ENCODE measurements at places on chromosomes 6 and 20.

- DNase-seq: no peak
These were observed 19.3 kb upstream of the SCML4 start for GRCh38 chr6:107843400-107843799.

DNA sequence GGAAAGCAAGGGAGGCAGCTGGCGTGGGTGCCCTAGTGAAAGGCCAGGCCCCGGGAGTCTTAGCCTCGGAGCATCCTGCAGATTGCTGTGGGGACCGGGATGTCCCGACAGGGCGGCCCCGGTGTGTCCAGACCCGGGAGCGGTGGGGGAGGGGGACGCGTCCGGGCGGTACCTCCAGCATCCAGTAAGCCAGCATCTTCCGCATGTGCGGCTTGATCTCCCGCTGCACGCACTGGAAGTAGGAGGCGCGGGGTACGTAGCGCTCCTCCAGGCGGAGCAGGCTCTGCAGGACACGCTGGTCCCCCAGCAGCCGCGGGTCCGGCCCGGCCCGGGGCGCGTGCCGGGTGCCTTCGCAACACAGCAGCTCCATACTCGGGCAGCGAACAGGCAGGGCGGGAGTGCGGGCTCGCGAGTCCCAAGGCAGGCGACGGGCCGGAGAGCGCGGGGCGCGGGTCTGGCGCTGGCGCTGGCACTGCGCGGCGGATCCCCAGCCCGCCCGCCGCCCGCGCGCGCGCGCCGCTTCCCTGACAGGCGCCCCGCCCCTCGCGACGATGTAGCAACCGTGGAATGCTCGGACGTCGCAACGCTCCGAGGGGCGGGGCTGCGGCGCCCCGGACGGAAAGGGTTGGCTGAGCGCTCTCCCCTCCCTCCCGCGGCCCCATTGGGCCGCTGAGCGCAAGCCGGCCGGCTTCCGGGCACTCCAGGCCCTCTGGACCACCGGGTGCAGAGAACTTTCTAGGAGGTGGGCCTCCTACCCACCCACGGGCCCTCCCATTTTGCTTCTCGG lies at the start of gene CCND3:
Gene CCND3 (minus strand): TSS at position 529 of the 787 bp plus-strand sequence. CDS start 159 bp downstream, at position 370.
- DNase-seq: peak; percentile 50

DNA sequence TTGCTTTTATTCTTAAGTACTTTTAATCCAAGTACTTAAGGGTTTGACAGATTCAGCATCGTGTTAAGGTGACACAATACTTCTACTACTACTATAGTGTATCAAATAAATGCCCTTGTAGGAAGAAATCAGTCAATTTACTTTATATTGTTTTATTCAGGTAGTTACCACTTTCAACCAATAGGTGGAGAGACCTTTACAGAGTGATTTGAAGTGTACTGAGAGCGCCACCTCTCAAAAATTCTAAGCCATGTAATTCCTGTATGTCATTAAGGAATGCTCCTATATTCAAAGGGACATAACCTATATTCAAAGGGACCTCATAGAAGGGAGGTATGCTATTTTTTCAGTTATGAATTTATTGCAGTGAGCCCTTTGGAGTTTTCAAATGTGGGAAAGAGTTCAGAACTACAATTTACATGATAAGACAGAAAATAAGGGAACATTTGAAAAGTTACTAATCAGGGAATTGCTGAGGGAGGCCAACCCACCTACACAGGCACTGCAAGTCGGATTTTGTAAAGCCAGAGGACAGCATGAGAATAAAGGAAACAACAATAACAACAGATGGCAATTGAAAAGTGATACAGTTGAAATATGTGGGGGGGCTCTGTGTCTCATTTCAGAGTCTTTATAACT lies 955.6 kb downstream of the TBC1D32 start:
- no peak for DNase-seq

- no peak for DNase-seq
These were observed 245.8 kb upstream of the RAB32 start for GRCh38 chr6:146297815-146298214.

DNA sequence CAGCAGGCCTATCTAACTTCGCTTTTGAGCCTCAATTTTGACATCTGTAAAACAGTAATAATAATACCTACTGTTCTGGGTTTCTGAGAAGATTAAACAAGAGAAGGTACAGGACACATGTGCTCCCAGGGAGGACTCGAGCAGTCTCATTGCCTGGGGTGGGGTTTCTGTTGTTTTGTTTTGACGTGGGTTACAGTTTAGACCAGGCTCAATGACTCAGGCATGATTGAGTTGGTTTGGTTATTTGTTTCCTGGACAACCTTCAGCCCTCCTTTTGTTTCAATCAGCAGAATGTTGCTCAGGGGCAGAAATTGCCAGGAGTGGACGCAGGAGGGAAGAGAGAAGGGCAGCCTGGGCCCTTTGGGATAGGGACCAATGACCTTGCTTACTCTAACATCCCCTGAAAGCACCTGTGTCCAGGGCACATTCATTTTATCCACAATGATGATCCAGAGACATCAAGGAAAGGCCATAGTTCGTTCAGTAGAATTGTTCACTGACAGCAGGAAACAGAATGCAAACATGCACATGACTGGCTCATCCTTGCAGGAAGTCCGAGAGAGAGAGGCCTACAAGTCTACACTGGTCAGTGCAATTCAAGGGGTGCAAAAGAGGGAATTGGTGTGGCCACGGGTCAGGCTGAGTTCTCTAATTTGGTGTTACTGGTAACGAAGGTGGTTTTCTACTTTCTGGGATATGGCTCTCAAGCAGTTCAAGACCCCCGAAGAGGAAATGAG lies 74.5 kb upstream of the MRPS10 start:
- DNase-seq: no peak

DNA sequence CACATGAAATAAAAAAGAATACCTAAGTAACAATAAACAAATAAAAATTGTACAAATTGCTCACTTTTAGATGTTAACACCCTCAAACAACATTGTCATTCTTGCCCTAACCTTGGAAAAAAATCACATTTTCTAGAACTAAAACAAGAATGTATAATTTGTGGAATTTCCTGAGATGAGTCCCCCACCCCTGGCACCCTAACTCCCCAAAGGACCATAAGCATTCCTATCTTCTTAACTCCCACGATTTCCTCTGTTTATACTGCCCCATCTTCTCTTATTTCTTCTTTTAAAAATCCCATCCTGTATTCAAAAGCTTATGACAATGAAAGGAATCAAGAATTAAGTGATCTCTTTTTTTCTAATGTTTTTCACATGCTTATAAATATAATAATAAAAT lies 70.9 kb downstream of the IBTK start:
- DNase-seq: no peak

DNA sequence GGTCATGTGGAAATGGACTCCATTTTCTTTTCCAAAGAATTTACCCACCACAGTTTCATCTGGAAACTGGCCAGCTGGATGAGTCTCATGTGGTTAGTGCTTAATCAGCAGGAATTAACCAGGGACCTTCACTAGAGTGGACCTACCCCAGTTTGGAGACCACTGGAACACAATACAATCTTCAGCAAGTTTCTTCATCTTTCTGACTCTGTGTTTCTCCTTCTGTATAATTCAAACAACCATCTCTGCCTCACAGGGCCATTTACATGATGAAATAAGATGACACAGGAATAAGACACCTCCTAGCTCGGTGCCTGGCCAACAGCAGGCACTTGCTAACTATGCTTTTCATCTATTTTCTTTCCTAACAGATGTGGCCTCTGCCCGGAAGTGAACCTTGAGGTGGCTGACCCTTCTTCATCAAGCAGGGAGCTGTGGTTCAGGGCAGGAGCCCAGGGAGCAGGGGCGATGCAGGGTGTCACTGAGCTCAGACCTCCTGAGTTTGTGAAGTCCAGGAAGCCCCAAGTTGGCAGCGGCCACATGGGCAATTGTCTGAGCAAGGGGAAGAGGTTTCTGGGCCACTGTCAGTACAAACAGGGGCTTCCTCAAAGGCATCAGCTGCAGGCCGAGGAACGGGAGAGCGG lies 98.8 kb downstream of the SOD2 start:
- DNase-seq: no peak

DNA sequence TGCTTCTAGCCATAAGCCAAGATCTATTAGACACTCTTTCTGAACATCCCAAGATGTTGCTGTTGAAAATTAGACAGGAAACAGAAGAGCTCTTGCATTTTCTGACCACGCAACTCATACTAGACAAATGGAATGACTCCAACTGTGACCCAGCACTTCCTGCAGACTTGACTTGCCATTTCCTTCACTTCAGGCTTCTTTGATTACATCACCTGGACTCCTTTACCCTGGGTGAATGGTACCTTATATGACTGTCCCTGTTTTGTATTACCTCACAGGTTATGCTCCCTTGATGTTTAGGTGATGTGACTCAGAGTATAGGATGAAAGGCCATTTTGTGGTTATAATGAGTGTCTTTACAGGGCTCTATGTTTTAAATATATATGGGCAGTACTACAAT lies 236.1 kb downstream of the BMP2 start:
- DNase-seq: no peak

- DNase-seq: no peak
These were observed 191.8 kb upstream of the MAN1A1 start for GRCh38 chr6:119541132-119541905.

GRCh38 chr20:57693670-57694329 lies 16.0 kb downstream of the PMEPA1 start:
- no peak for DNase-seq

- no peak for DNase-seq
These were observed 233.9 kb upstream of the ZNF217 start for GRCh38 chr20:53827292-53828087.

DNA sequence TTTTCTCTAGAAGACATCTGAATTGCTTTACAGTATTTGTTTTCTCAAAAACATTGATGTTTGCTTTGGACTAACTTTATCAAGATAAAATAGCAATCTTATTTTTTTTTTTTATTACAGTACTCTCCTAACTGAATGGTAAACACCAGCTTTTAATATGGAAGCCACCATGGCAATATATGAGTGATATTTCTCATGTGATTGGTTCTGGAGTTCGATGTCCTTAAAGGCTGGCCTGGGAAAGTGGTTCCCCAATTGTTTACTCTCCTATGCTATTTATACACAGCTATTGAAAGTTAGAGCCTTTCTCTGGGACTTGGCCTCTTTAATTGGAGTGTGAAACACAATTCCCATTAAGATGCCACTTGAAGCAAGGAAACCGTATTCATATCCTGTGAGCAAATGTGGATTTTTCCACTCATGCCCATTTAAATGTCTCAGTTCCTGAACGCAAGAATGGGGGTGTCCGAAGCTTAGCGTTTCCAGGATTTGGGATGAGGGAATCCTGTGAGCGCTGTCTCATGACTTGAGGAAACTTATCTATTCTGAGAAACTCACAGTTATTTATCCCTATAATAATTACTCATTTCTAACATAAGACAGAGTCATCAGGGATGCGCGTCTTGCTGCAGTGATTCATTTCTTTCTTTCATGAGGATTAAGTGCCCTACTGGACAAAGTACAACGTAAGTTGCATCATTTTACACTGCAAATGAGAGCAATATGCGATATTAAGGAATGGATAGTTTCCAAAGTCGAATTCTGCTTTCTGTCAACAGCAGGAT lies 143.3 kb upstream of the PREP start:
- no peak for DNase-seq

DNA sequence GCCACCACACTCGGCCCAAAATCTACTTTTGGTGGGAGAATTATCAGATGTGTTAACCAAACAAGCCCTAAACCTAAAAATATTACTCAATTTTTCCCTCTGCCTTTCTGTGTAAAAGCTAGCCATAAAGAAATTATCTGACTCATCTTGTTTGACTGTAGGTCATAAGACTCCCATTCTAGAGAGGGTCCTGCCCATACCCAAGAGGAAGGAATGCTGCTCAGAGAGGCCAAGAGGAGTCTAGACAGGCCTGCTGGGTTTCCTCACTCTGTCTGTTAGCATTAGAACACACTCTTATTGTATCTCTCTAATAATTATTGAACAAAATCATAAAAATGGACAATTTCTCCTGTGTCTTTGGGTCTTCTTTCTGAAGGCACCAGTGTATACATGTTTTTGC lies 26.1 kb downstream of the C6orf141 start:
- DNase-seq: no peak

GRCh38 chr20:17681726-17682102 lies 328 bp downstream of the RRBP1 start:
- DNase-seq: no peak

- DNase-seq: no peak
These were observed 375.1 kb downstream of the HACE1 start for GRCh38 chr6:104484626-104485025.

GRCh38 chr6:79070206-79070825 lies 7.7 kb downstream of the PHIP start:
- DNase-seq: no peak

DNA sequence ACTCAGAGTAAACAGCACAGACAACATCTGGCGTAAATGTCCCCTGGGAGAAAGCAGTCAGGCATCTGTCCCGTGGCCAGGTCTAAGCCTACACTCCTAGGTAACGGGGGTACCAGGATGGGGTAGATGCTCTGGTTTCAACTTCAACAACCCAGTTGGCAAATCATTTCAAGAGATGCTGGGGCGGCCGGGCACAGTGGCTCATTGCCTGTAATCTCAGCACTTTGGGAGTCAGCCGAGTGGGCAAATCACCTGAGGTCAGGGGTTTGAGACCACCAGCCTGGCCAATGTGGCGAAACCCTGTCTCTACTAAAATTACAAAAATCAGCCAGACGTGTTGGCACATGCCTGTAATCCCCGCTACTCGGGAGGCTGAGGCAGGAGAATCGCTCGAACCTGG lies 12.3 kb downstream of the PREX1 start:
- no peak for DNase-seq

- DNase-seq: no peak
These were observed 70.0 kb downstream of the PTPN1 start for GRCh38 chr20:50580016-50580747.

- DNase-seq: no peak
These were observed 140.8 kb downstream of the BTBD9 start for GRCh38 chr6:38498805-38499445.

GRCh38 chr20:46851746-46852145 lies 42.9 kb upstream of the EYA2 start:
- DNase-seq: no peak

DNA sequence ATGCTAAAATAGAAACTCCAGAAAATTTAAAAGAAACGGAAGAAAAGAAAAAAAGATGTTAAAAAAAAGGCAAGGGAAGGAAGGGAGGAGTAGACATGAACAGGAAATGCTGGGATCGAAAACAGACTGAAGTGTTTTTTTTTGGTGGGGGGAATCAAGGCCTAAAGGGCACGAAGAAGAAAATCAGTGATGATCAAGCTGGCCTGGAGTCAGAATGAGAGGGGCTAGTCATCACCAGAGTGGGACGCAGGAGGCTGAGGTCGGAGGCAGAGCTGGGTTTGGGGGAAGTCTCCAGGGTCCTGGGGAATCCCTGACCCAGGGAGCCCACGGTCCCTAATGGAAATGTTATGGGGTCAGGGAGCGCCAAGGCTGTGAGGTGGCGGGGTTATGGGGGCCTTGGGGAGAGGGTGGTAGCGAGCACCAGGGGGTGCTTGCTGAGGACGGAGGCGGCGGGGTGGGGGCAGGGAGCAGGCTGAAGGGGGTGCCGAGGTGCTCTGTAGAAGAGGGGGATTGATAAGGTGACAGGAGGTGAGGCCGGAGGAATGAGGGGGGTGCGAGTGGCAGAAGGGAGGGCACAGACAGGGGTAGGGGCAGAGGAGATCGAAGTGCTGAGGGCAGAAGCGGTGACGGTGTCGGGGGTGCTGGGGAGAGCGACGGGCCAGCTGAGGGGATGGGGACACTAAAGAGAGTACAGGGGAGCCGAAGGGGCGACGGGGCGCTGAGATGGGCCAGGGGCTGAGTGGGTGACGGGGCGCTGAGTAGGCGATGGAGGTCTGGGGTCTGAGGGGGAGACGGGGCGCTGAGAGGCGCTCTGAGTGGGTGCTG lies 684 bp downstream of the ZNFX1 start:
- no peak for DNase-seq

- no peak for DNase-seq
These were observed 21.9 kb upstream of the GCLC start for GRCh38 chr6:53566755-53567154.
